Stimulated activated CD8-positive, alpha-beta memory T cell treated with anti-CD3 and anti-CD28 coated beads, Interleukin-7, amount 100 ng/mL, for 1 hour (primary cell): ENCODE measurements at places on chromosomes 1 and 21.
A peak's percentile ranks its signal among the peaks of the same experiment; 100 is the strongest.

DNA sequence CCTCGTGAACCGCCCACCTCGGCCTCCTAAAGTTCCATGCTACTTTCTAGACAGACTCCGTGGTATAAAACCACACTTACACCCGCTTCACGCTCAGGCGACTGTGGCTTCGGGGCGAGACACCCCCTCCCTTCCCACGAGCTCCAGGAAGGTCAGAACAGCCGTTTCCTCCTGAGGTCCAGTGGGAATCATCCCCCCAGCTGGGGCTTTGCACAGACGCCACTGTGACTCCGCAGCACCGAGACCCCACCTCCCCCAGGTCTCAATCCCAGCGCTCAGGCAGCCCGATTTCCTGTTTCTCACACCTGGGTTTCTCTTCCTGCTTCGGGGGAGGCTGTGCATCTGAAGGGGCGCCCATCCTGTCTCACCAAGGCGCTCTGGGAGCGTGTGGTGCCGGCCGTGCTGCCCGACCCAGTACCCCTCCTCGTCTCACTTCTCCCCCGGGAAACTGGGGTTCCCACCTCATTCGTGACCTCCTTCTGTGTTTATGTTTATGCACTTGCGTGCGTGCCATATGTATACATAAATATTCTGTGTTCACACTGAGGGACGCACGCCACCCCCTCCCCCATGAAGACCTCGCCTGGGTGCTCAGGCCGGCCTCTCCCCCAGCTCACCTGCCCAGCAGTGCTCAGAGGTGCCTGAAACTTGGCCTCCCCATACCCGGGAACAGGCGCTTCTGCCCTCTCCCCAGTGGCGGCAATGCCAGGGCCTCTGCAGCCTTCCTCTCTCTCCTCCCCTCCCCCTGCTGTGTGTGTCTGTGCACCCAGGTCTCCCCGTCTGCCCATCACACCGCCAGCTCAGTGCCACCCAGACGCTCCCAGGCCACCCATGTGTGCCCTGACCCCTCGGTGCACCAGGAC lies 14.6 kb downstream of the SLC35E2B start:
- peak; percentile 20 for DNase-seq

GRCh38 chr1:246179401-246179800 lies 327.7 kb downstream of the SMYD3 start:
- DNase-seq: no peak

DNA sequence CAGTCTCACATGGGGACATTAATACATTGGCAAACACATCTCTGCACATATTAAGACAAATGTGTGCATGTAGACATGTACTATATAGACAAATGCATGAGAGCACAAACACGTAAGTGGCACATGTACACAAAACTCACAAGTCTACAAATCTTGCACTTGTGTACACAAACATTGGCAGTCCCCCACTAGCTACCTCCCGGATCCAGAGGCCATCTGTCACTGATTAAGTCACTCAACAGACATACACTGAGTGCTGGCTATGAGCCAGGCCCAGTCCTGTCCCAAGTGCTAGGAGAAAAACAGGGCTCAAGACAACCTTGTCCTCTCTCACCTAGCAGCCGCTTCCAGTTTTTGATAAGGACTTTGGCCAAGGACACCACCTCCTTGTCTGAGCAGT lies 7.0 kb downstream of the TCEA3 start:
- DNase-seq: no peak

DNA sequence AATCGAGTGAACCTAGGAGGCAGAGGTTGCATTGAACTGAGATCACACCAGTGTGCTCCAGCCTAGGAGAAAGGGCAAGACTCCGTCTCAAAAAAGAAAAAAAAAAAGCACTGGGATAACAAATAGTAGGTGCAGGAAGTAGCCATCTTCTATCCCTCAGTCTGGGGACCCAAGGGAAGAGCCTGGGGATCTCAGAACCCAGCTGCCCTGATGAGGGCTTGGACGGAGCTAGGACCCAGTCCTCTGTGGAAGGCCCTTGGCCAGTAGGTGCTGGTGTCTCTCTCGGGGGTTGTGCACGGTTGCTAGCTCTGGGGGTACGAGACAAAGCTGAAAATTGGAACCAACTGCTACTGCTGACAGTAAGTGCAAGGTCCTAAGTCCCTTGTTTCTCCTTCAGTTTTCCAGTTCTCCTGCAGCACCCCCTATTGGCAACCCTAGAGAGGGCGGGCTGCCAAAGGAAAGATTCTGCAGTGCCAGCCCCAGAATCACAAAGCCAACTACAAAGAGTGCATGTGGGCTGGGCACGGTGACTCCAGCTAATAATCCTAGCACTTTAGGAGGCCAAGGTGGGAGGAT lies 57.6 kb upstream of the KIF1B start:
- DNase-seq: no peak

GRCh38 chr1:37861151-37861550 lies 1.8 kb upstream of the MTF1 start:
- DNase-seq: no peak

- DNase-seq: no peak
These were observed 3.2 kb downstream of the MTHFR start for GRCh38 chr1:11802616-11802972.

DNA sequence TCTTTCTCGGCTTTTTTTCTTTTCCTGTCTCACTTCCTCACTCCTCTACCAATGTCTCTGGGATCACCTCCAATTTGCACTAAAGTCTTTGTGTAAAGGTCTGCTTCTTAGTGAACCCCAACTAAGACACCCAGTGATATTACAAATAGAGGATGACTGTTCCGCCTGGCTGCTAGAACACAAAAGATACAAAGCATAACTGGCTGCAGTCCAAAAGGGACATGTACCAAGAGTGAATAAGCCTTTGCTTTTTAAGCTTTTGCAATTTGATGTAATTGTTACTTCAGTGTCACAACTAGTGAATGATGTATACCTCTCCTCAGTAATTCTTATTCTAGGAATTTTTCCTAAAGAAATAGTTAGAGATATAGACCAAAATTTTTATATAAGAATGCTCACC lies 82.8 kb upstream of the BEND5 start:
- no peak for DNase-seq

- no peak for DNase-seq
These were observed 135.3 kb upstream of the EDN2 start for GRCh38 chr1:41619511-41620364.

DNA sequence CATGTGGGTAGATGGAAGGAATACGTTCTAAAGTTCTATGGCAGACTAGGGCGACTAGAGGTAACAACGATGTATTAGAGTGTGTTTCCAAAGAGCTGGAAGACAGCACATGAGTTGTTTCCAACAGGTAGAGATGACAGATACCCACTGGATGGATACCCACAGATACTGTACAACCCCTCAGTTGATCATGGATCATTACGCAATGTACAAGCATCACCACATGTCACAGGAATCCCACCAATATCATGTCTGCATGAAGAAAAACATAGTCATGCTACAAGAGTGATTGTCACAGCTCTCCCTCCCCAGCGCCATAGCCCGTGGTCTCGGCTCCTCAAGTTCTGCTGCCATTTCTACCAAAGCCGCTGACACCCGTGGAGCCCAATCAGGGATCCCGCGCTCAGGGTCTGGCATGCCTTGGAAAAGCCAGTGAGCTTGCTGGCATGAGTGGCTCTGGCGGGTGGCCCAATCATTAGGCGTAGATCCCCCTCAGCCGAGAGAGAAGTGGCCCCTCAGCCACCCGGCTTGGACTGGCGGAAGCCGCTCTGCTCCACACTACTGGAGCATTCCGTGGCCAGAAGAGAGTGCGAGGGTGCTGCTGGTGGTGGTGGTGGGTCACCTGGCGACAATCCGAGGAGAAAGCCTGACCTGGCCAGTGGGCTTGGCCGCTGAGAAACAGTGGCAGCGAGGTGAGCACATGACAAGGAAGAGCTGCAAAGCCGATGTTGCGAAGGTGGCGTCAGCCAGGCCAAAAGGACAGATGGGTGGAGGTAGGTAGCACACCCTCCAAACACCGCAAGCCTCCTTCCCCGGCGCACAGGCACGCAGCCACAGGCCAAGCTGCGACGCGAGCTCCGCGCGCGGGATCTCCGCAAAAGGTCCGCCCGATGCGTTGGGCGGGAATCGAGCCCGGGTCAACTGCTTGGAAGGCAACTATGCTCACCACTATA lies 65.7 kb upstream of the FCGR2A start:
- no peak for DNase-seq

- no peak for DNase-seq
These were observed 21.6 kb downstream of the PLA2G2A start for GRCh38 chr1:19957779-19958178.

- DNase-seq: no peak
These were observed 7.4 kb upstream of the IGFN1 start for GRCh38 chr1:201183209-201183608.

GRCh38 chr1:240611619-240612480 lies at the start of gene GREM2:
GREM2 (minus strand) TSS chr1:240612155; CDS start chr1:240493475, 118,680 bp downstream.
- DNase-seq: peak; percentile 1

- DNase-seq: no peak
These were observed 88.9 kb downstream of the SIK1 start for GRCh38 chr21:43337901-43338655.

GRCh38 chr1:214579183-214579582 lies 23.8 kb upstream of the CENPF start:
- DNase-seq: no peak
